Brain pericyte (primary cell): ENCODE measurements at places on chromosomes 2 and 18.
A peak's percentile ranks its signal among the peaks of the same experiment; 100 is the strongest.

DNA sequence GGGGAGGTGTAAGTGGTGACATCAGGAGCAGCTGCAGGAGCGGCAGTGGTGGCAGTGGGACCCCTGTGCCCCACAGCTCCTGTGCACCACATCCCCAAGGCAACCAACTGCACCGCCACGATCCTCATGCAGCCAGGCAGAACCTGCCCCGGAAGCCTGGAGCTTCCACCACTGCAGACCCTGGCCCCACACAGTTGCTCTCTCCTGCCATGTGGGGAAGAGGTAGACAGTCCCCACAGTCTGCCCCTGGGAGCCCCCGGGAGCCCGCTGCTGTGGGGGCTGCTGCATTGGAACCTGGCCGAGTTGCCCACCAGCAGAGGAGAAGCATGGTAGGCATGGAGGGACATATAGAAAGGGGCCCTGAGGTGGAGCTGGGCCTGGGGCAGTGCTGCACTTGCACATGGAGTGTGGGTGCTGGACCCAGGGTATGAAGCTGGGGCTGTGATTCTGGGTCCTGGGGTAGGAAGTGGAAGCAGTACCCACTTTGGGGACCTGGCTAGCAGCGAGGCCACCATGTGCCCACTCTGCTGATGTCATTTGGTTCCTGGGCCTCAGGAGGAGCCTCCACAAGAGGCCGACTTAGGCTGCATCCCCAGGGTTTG is 623.3 kb upstream of the LRRTM4 start:
- DNase-seq, result no peak

- DNase-seq, result no peak
Measured at GRCh38 chr2:173952267-173953046, 12.7 kb downstream of the SP3 start.

DNA sequence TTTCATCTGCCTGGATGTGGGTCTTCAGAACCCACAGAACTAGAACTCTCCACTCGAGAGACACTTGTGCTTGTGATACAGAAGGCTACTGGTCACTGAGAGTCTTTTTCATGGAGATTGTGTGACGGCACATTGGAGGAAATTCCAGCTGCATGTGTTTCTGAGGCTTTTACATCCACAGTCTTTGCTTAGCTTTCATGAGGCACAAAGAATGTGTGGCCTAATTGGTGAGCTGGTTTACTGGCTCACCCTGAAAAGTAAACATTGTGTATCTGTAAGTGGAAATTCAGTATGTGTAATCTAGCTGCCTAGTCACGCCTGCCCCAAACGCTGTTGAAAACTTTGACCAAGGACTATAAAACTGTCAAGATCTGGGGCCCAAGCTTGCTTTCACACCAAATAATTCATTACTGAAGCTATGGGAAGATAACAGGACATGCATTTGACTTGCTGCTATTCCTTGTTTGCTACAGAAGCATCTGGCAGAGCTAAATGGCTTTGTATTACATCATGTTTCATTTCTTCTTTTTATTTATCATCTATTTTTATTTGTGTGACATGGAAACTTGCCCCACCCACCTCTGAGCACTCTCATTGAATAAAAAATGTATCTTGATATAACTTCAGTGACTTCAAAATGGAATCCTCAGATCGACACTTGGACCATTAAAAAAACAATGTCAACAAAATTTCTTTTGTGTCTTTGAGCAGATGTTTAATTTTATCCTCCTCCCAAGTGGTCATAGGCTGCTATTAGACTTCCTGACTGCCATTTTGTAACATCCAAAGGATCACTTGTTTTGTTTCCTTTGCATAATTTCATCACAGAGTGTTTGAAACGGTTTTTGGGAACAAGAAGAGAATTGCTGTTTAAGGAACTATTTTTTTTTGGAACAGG is 80.2 kb downstream of the EFEMP1 start:
- DNase-seq, result no peak

DNA sequence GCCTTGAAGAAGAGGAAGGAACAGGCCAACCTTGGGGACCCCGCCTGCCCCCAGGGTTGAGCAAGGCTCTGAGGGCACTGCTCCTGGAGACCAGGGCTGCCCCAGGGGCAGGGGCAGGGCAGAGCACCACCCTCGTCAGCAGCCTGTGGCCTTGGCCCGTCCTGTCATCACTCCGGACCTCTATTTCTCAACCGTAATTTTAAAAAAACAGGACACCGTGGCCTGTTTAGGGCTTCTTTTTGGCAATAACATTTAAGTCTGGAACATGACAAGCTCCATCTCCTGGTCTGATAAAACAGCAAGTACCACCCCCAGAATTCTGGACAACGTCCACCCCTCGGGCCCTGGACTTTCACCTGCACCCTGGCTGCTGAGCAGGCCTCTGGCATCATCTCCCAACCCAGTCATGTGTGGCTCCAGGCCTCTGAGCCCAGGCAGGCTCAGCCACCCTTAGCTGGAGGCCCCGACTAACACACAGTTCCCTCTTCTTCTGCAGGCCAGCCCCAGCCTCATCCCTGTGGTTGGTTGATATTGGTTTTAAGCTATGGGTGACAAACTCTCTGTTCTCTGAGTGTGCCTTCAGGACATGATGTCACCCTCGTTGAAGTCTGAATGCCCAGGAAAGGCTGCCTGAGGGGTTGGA is 22.6 kb upstream of the ID2 start:
- DNase-seq, result no peak

DNA sequence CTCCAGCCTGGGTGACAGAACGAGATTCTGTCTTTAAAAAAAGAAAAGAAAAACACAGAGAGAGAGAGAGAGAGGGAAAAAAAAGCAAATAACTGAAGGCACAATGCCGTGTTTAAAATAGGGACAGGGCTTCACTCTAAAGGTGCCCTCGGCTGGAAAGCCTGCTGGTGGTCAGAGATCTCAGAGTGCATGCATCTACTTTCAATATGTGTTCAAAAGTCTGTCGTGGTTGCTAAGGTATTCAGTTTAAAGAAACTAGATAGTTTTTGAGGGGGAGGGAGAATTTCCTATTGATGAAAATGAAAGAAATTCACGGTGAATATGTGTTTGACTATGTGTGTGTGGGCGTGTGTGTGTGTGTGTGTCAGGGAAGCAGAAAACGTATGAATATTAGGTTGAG is 11.0 kb upstream of the CBLN2 start:
- DNase-seq, result no peak

GRCh38 chr2:165248238-165248637 is 9.0 kb downstream of the SCN2A start:
- no peak for DNase-seq

DNA sequence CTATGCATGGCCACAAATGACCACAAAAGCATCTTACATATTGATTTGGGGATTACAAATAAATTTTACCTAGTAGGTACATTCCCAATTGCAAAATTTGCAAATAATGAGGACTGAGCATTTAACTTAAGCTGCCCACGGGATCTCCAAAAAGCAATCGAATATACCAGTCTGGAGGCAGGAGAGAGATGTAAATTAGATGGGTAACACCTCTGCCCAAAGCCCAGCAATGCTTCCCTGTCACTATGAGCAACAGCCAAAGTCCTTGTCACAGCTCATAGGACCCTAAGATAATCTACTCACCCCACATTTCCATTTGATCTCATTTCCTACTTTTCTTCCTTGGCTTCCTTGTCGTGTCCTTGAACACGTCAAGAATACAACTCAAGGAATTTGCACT is 172.2 kb downstream of the SUCLG1 start:
- no peak for DNase-seq

GRCh38 chr2:233240897-233241296 is 10.6 kb upstream of the ATG16L1 start:
- DNase-seq, result no peak

DNA sequence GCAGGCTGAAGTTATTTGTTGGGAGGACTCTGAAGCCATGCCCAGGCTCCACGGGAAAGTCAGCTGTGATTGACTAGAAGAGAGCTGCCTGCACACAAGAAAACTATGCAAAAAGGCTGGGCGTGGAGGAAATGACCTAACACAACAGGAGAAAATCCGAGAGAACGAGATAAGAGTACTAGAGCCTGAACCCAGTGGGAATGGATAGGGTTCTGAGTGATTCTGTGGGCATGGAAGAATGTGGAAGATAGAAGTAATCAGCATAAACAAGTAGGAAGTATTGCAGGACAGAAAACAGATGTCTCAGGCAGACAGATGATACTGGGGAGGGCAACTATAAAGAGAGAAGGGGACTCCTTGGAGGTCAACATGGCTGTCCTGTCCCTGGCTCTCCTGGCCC is 12.1 kb upstream of the COPS8 start:
- no peak for DNase-seq

DNA sequence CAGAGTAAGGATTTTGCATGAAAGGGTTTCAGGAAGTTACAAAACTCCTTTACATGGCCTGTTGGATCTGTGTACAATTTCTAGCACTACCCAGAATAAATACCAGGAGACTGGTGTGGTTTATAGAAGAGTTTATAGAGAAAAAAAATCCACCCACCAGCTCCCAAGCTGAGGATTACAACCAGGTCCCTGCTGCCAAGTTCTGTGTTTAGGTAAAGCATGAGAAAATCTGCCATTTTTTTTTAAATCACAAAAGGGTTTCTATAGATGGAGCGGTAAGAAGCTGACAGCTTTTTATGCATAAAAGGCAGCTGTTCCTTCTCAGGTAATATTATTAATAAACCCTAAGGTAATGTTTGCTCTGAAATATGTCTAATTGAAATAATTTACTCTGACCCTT is 545.4 kb upstream of the ZEB2 start:
- DNase-seq, result no peak

GRCh38 chr2:217418090-217418489 is 558.2 kb upstream of the TNP1 start:
- DNase-seq, result no peak

GRCh38 chr2:181954538-181954883 is 31.1 kb upstream of the PPP1R1C start:
- no peak for DNase-seq

DNA sequence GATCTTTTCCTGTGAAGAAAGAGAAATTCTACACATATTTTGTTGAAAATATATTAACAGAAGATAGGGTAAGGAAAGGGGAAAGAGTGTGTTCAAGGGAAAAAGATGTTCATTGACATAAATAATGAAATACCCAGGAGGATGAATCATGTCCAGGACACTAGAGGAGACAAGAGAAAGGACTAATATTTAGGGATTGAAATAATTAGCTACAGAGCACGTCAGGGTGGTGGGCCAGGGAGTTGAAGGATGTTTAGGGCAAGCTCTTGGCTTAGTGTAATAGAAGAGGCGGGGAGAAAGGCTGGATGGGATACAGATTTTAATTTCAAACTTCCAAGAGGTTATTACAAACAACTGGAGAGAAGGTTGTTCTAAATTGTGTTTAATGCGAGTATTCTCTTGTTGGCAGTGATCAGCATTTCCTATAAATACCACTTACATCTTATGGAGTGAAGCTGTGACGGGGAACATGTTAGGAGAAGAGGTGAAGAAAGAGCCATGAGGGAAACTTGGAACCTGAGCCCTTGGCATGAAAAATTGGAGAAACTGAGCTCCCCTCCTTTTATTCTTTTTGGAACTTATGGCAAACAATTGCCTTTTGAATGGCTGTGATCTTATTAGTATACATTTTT is 36.6 kb upstream of the CETN1 start:
- DNase-seq, result no peak

DNA sequence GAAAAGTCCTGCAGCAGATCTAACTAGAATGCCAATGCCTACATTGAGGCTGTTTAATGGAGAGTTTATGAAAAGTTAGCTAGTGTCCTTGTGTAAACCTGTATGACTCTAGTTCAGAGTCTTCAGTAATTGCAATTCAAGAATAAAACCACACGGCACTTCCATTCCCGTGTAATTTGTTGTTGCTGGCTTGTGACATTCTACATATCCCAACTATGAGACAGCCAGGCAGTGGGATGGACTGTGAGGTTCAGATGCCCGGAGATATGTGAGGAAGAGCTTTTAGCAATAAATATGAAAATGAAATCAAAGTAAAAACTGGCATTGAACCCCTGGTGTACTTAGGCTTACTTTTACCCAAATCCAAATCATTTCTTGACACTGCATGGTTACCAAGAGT is 263.4 kb downstream of the NEDD4L start:
- no peak for DNase-seq

DNA sequence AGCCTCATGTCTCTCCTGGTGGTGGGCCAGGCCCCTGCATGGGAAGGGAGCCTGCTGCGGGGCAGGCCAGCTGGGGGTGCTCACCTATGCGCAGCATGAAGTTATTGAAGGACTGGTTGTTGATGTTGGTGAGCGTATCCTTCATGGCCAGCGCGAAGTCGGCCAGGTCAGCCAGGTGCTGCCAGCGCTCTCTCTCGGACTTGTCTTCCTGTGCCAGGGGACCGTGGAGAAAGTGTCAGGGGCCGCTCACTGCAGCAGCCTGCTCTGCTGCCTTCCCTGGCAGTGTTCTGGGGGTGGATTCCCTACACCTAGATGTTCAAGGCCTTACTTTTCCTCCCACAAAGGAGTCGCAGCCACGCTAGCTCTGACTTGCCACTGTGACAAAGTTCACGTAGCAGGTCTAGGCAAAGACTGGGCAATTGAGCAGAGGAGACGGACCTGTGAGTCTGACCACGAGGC is 28.2 kb downstream of the CENPO start:
- DNase-seq, result no peak

- DNase-seq, result no peak
Measured at GRCh38 chr2:157304811-157305722, 20.6 kb downstream of the ERMN start.

- DNase-seq, result no peak
Measured at GRCh38 chr2:184599054-184599871, 934 bp downstream of the ZNF804A start.

DNA sequence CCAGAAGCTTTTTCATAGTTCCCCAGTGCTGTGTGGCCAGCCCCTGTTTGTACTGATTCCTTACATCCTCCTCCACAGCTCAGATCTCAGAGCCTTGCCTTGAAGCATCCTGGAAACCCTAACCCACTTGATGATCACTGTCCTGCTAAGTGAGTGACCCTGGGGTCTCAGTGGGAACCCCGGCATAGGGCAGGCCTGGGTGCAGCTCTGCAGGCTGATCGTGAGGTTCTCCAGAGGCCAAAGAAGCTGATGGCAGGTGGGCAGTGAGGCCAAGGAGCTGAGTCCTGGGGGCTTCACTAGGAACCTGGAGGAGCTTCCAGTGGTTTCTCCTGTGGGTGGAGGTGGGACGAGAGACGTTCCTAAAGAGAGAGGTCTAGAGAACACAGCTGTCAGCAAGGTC is 47.4 kb upstream of the BIN1 start:
- no peak for DNase-seq

DNA sequence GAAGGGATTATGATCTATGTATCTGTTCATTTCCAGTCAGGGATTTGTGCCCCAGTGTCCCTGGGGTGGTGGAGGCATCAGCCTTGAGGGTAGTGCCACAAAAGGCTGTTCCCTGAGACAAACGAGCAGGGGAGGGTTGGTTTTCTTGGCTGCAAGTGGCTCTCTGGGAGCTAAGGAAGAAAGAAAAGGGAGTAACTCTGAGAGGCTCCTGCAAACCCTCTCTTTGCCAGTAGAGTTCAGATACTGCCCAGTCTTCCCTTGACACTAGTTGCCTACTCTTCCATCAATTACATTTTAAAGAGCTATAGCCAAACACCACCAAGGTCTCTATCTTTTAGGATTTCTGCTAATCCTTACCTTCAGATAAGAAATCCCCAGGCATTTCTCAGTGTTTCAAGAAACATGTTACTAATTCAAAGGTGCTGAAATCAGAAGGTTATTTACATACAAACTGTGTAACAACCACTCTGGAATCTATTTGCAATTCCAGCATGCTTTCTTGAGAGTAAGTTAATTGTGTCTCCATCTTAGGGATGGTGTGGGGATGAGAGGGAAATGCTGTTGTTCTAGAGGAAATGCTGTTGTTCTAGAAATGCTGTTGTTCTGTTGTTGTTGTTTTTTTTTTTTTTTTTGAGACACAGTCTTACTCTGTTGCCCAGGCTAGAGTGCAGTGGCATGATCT is 18.7 kb upstream of the KCTD1 start:
- DNase-seq, result no peak

- peak; percentile 17 for DNase-seq
Measured at GRCh38 chr18:34787931-34788532, 77.9 kb downstream of the DTNA start.
